ENCODE measurements at places on chromosomes 6 and 20.

DNA sequence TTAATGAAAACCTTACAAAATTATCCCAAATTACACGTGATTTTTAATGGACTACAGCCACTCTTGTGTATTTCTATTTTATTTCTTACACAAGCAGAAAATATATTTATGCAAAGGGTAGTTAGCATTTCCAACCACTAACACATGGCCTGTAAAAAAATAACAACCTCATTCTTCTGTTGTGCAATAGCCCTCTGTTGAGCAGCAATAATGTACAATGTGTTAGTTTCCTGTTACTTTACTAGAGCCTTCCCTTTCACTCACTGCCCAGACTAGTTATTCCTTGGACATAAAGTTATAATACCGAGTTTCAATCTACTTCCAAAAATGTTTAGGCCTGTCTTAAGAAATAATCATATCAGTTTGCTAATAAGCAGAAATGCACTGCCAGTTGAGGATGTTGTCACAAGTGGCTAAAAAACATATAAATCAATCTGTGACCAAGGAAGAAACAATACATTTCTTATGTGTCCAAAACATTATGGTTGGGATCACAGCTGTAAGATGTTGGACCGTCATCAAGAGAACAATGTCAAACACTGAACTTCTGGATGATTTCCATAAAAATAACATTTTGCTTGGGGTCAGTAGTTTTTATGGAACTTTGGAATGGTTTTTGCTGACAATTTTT is 73.6 kb upstream of the RNF146 start:
- no peak for DNase-seq
- no peak overlapping the region for H3K4me3 ChIP-seq
- no peak overlapping the region for H3K27ac ChIP-seq
- no peaks in the 10 kb centered on the region for H3K4me1 ChIP-seq
- no peaks in the 10 kb centered on the region for H3K27me3 ChIP-seq

- no peak overlapping the region for H3K4me3 ChIP-seq
- H3K27me3 ChIP-seq, result no peaks in the 10 kb centered on the region
- H3K36me3 ChIP-seq, result no peaks in the 10 kb centered on the region
- H3K27ac ChIP-seq, result no peak overlapping the region
These were observed 167.6 kb downstream of the EPM2A start for GRCh38 chr6:145567684-145568252.

- peak; percentile 54 for DNase-seq
- no peak overlapping the region for H3K27ac ChIP-seq
- H3K36me3 ChIP-seq, result no peaks in the 10 kb centered on the region
These were observed 523 bp downstream of the CPXM1 start for GRCh38 chr20:2799688-2800520.

GRCh38 chr6:2171728-2172127 is 73.7 kb downstream of the GMDS start:
- no peaks in the 10 kb centered on the region for H3K36me3 ChIP-seq
- DNase-seq, result no peak
- H3K27ac ChIP-seq, result no peak overlapping the region
- no peaks in the 10 kb centered on the region for H3K27me3 ChIP-seq
- H3K4me3 ChIP-seq, result no peak overlapping the region

- H3K36me3 ChIP-seq, result no peaks in the 10 kb centered on the region
- peak overlapping the region; percentile 94 for H3K27ac ChIP-seq
- H3K4me1 ChIP-seq, result peaks cover 31% of the 10 kb centered on the region
- no peak for DNase-seq
These were observed 7.1 kb upstream of the ARMC12 start for GRCh38 chr6:35729722-35730121.

DNA sequence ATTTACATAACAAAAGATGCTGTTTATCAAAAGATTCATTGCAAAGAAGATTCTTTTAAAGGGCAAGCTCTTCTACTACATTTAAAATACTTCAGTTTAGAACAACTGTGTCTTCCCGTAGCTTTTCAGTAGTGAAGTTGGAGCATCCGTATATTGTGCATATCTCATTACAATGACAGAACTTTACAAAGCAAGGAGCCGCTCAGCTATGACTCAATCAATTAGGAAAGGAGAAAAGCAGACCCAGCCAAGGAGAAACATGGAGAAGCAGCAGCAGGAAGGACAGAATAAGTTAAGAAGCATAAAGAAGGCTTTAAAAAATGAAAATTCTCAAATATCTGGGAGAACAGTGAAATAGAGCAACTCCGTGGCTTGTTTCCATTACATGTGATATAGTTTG is 132.6 kb upstream of the SMLR1 start:
- H3K27ac ChIP-seq, result no peak overlapping the region
- no peaks in the 10 kb centered on the region for H3K36me3 ChIP-seq
- no peak for DNase-seq
- H3K27me3 ChIP-seq, result no peaks in the 10 kb centered on the region
- H3K4me3 ChIP-seq, result no peak overlapping the region
- H3K4me1 ChIP-seq, result peaks cover 3% of the 10 kb centered on the region

GRCh38 chr20:32681175-32682084 is 7.7 kb upstream of the C20orf203 start:
- no peak overlapping the region for H3K27ac ChIP-seq
- no peak overlapping the region for H3K4me3 ChIP-seq
- no peaks in the 10 kb centered on the region for H3K4me1 ChIP-seq
- H3K36me3 ChIP-seq, result no peaks in the 10 kb centered on the region
- DNase-seq, result no peak
- H3K27me3 ChIP-seq, result no peaks in the 10 kb centered on the region

- no peaks in the 10 kb centered on the region for H3K36me3 ChIP-seq
- no peak overlapping the region for H3K4me3 ChIP-seq
- H3K27me3 ChIP-seq, result no peaks in the 10 kb centered on the region
- DNase-seq, result no peak
- H3K4me1 ChIP-seq, result no peaks in the 10 kb centered on the region
These were observed 52.1 kb downstream of the KCNB1 start for GRCh38 chr20:49430320-49430719.

DNA sequence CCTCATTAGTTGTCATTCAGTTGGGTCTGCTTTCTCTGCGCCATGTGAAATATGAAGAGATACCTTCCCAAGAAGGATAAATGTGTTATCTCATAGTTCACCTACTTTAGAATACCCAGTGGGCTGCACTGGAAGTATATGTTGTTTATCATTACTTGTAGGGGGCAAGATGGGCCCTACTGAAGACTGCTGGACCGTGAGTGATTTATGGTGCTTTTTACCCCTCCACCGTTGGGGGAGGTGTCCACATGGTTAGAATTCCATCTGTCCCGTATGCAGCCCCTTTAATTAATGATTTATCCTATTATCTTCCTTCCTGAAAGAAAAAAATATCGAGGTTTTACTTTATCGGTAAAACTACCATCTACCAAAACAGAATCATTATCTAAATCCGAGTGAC is 97.0 kb downstream of the TSHZ2 start:
- H3K27me3 ChIP-seq, result no peaks in the 10 kb centered on the region
- H3K4me3 ChIP-seq, result no peak overlapping the region

DNA sequence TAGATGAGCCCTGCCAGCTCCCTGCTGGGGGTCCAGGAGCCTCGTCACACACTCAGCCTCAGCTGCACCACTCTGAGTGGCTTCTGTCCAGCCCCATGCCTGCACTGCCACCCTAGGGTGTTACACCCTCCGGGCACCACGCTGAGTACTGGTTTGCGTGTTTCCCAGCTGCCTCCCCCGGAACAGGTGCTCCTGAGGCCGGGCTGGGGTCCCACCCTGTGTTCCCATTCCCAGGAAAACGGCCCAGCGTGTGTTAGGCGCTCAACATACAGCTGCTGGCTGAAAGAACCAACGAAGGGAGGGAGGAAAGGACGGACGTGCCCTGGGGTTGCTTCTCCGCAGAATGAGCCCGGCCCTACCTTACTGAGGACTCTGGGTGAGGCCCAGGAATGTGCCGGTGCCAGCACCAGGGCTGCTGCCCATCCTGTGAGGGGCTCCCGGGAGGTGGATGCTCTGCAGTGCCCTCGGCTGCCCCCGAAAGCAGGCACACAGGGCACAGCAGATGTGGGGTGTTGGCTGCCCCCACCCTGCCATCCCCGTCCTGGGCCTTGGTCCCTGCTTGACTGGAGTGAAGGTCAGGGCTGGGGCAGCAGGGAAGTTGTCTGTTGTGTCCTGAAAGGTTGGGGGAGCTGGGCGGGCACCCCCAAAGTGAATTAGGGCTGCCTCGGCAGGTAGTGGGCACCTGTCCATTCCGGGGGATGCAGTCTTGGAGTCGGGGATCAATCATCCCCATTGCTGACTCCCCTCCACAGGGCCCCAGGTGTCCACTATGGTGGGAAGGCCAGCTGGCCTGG is 16.3 kb downstream of the LAMA5 start:
- no peak overlapping the region for H3K27ac ChIP-seq
- H3K4me3 ChIP-seq, result no peak overlapping the region
- no peak for DNase-seq
- H3K36me3 ChIP-seq, result no peaks in the 10 kb centered on the region
- H3K27me3 ChIP-seq, result no peaks in the 10 kb centered on the region

- H3K27ac ChIP-seq, result no peak overlapping the region
- no peaks in the 10 kb centered on the region for H3K4me1 ChIP-seq
- no peaks in the 10 kb centered on the region for H3K36me3 ChIP-seq
- H3K27me3 ChIP-seq, result no peaks in the 10 kb centered on the region
- DNase-seq, result no peak
These were observed 15.7 kb upstream of the SPO11 start for GRCh38 chr20:57313951-57314350.

DNA sequence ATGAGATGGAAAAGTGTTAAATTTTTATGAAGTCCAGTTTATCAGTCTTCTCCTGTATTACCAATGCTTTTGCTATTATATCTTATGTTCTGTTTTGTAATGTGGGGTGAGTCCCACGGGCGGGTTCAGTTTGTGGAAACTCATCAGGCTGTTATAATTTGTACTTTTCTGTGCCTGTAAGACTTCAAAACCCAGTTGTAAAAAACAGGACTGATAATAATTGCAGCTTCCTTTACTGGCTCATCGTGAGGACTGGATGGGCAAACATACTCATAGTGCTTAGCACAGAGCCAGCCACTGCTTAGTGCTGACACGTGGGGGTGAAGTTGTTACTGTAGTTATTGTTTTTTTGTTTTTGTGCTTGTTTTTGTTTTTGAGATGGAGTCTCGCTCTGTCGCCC is 45.6 kb downstream of the TGM2 start:
- H3K27me3 ChIP-seq, result no peaks in the 10 kb centered on the region
- H3K27ac ChIP-seq, result no peak overlapping the region
- no peak for DNase-seq

- no peak for DNase-seq
- H3K4me1 ChIP-seq, result peaks cover 1% of the 10 kb centered on the region
- H3K4me3 ChIP-seq, result no peak overlapping the region
- H3K36me3 ChIP-seq, result no peaks in the 10 kb centered on the region
- no peaks in the 10 kb centered on the region for H3K27me3 ChIP-seq
- no peak overlapping the region for H3K27ac ChIP-seq
These were observed 35.2 kb upstream of the CDH22 start for GRCh38 chr20:46343348-46343974.

DNA sequence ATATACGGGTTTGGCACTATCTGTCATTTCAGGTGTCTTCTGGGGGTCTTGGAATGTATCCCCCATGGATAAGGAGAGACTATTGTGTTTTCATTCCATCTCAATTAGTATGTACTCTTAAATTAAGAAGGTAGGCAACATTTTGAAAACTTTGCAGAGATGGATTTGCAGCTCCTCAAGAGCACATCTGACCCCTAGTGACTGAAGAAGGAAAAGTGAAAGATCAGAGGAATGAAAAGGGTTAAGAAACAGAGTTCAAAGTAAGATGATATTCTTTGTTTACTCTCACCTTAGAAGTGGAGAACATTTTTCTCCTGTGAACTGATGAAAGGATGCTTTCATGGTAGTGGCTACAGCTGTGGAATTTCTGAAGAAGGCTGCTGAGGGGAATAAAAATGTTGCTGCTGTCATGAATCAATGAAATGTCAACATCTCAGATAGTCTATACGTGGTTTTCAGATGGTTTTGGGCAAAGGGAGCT is 41.5 kb downstream of the SH3BGRL2 start:
- no peak for DNase-seq
- peaks cover 2% of the 10 kb centered on the region for H3K4me1 ChIP-seq
- no peak overlapping the region for H3K4me3 ChIP-seq
- H3K27me3 ChIP-seq, result no peaks in the 10 kb centered on the region
- H3K36me3 ChIP-seq, result no peaks in the 10 kb centered on the region

DNA sequence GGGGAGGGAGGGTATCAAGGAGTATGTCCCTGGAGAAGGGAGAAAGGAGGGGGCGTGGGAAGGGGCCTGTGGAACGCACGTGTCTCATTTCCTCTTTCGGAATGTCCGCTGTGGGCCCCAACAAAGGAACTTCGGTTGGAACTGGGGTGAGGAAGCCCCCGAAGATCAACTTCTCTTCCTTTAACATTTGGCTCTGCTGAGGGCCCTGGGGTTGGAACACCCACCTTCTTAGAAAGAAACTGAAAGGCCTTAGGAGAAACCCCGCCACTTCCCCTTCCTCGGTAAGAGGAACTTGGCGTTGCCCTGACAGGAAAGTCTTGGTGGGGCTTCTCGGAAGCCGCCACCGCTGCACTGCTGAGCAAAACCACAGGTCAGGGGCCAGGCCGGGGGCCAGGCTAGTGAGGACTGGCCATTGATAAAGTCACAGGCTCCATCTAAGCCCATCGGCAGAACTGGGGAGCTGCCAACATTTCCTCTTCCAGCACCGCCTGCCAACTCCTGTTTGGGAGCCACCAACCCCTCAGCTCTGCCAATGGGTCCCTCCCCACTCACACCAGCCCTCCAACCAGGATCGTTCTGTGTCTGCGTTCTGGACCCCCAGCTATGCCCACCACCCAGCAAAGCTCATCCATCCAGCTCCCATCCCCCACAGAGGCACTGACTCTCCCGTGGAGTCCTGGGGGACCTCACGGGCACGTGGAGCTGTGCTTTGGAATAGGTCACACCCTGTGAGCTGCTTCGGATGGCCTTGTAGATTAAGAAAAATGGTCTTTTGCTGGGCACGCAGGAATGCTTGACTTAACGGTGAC is 44.8 kb downstream of the FGD2 start:
- H3K4me3 ChIP-seq, result no peak overlapping the region
- no peak for DNase-seq
- H3K27me3 ChIP-seq, result no peaks in the 10 kb centered on the region
- H3K27ac ChIP-seq, result no peak overlapping the region
- H3K4me1 ChIP-seq, result peaks cover 2% of the 10 kb centered on the region
- H3K36me3 ChIP-seq, result no peaks in the 10 kb centered on the region

DNA sequence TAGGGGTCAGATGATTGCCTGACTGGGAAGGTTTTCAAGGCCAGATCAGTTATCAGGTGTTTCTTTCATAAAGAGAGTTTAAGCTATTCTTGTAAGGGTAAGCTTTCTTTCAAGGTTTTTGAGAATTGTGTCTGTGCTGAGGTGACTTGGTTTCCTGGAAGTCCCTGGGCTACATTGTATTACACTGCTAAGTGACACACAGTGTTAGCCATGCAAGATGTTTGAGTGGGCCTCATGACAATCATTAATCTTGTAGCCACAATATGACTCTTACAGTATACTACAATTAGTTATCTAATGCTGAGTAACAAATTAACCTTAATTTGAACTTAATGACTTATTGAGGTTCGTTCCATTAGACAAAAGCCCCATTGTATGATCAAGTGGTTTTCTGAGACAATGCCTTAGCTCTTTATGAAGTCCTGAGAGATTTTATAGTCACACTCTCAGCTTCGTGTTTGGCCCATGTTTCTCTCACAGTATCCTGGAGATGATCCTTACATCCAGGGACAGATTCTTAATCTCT is 186.7 kb downstream of the RPS12 start:
- H3K27ac ChIP-seq, result no peak overlapping the region
- H3K4me1 ChIP-seq, result no peaks in the 10 kb centered on the region
- no peak for DNase-seq
- no peaks in the 10 kb centered on the region for H3K36me3 ChIP-seq
- no peak overlapping the region for H3K4me3 ChIP-seq
- no peaks in the 10 kb centered on the region for H3K27me3 ChIP-seq

GRCh38 chr6:170184316-170184715 is 106.6 kb downstream of the DLL1 start:
- no peak overlapping the region for H3K4me3 ChIP-seq
- H3K36me3 ChIP-seq, result no peaks in the 10 kb centered on the region
- no peak for DNase-seq
